ENCODE measurements at places on chromosomes 6 and 20.

GRCh38 chr6:138012682-138013081 lies 94.5 kb downstream of the PERP start:
- DNase-seq = no peak

GRCh38 chr6:15285682-15286294 lies 39.9 kb downstream of the JARID2 start:
- no peak for DNase-seq

DNA sequence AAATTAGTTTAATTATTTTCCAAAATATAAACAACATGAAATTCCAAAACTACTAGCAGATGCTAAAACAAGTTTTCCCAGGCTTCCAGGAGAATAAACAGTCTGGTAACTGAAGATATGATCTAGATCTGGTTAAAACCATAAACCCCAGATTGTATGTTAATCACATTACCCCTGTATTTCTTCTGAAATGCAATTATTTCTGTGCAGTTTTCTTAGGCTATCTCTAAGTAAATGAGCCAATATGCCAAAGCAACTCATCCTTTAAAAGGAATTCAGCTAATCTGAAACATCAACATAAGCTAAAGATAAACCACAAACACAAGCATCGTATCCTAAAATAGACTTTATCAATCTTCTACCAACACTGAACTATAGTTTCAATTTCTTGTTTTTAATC lies 44.6 kb upstream of the SENP6 start:
- DNase-seq = no peak

DNA sequence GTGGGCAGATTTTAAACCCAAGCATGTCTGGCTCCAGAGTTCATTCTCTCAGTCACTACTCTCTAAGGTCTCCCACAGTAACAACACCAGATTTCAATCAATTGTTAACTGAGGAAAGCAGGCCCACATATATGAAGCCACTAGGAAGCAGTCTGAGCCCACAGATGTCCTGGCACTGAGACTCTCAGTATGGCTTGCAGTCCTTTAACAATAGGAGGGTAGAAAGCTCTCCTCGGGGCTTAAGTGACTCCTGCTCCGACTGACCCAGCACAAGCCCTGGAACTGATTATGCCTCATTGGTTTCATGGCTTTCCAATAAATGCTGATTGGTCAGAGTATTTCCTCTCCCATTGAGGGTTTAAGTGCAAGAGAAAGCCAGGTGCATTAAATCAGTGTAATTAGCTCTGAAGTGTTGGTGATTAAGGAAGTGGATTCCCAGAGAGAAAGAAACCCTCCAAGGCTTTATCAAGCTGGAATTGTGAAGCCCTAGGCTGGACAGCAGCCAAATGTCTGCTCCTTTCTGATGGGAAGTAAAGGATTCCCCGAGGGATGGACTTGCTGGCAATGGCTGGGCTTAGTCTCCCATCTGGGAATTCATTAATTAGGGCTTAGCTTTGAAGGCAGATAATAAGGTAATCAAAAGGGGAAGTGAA lies 76.6 kb upstream of the PROKR2 start:
- no peak for DNase-seq

Measured in thoracic aorta (tissue), 2 donors.